Heart left ventricle (tissue), 16 donors: ENCODE measurements at places on chromosomes 5 and 9.
A peak's percentile ranks its signal among the peaks of the same experiment; 100 is the strongest.

- no peak for DNase-seq
- H3K27ac ChIP-seq, result peak overlapping the region; percentile 43
- H3K27me3 ChIP-seq, result no peaks in the 10 kb centered on the region
- no peaks in the 10 kb centered on the region for H3K36me3 ChIP-seq
These were observed 1.4 kb downstream of the IL11RA start for GRCh38 chr9:34653151-34654072.

DNA sequence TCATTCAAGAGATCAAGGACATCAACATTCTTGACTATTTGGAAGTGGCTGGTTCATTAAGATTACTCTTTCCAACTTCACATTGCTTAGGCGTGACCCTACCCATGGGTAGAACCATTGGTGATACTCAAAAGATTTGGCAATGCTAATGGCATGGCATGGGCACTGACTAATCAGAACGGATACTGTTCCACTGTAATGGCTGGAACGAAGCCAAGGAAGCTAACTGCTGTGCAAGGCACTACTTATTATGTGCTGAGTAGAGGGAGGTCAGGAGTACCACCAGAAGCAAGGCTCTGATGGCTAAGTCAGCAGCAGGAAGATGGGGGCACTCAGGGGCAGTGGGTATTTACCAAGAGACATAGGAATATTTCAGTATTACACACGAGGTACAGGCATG, 31.9 kb downstream of the GNA14 start:
- no peaks in the 10 kb centered on the region for H3K27me3 ChIP-seq
- H3K27ac ChIP-seq, result no peak overlapping the region
- DNase-seq, result no peak
- H3K36me3 ChIP-seq, result no peaks in the 10 kb centered on the region
- no peak overlapping the region for H3K4me3 ChIP-seq

GRCh38 chr9:1473956-1474634, 423.9 kb downstream of the DMRT2 start:
- H3K4me3 ChIP-seq, result no peak overlapping the region
- H3K27me3 ChIP-seq, result no peaks in the 10 kb centered on the region
- no peaks in the 10 kb centered on the region for H3K4me1 ChIP-seq

DNA sequence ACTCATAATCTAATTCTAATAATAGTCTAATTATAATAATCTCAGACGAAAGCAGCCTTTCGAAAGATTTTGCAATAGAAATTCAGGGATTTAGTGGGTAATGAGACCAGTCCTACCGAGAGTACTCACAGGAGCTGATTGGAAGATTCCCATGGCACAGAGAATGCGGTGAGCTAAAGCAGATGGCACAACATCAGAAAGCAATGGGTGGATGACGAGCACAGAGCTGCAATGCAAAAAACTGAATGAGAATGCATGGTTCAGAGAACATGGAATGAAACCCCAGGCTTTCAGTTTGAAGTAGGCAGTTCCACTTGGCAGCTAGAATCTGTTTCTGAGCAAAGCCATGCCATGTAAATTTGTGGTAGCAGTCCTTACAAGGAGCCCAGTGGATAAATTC, 78.2 kb upstream of the SPINK5 start:
- H3K27ac ChIP-seq, result no peak overlapping the region
- H3K27me3 ChIP-seq, result no peaks in the 10 kb centered on the region
- no peak overlapping the region for H3K4me3 ChIP-seq
- H3K4me1 ChIP-seq, result no peaks in the 10 kb centered on the region

DNA sequence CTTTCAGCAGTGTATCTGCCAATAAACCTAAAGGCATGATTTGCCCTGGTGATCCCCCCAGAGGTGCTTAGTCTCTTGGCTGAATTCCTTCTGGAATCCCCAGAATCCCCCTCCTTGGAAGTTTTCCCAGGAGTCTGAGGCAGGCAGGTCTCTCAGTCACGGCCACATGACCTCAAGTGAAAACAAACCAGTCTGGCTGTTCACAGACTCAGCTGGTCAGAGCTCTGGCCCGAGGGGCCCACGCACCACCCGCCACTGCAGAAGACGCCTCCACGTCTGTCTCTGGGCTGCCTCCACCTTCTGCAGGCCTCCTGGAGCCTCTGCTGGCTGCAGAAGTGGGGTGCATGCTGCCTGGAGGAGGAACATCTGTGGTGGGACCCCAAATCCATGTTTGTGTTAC, 52.5 kb downstream of the HRH2 start:
- H3K27me3 ChIP-seq, result no peaks in the 10 kb centered on the region
- DNase-seq, result no peak
- peak overlapping the region; percentile 37 for H3K27ac ChIP-seq
- H3K4me3 ChIP-seq, result no peak overlapping the region
- H3K36me3 ChIP-seq, result no peaks in the 10 kb centered on the region

- H3K36me3 ChIP-seq, result no peaks in the 10 kb centered on the region
- H3K4me3 ChIP-seq, result no peak overlapping the region
- peaks cover 25% of the 10 kb centered on the region for H3K4me1 ChIP-seq
- H3K27ac ChIP-seq, result no peak overlapping the region
- no peak for DNase-seq
These were observed 124.4 kb upstream of the C6 start for GRCh38 chr5:41337724-41338123.

DNA sequence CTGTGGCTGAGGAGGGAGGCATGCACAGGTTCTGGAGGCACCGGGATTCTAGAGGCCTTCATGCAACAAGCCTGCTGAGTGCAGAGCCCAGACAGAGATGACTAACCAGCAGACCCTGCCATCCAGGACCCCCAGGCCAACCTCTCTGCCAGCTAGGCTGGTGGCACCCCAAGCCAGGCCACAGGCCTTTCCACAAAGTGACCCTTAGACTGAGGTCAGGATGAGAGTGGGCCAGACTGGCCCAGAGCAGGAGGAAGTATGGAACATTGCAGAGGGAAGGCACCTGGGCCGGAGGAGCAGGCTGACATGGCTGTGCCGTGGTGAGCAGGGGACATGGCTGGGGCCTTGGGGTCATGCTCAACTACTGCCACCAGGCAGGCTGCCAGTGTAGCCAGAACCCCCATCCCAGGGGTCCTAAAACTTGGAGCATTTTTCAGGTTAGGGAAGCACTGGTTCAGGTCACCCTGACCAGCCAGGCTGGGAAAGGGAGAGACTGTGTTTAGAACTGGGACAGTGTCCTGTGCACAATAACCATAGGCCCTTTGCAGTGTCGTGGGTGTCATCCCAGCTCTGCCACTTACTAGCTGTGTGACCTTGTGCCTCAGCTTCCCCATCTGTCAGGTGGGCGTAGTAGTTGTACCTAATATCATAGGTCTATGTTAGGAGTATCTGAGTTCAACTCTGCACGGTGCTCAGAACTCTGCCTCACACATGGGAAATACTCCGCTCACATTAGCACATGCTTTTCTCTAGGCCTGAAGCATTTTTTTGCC, 17.3 kb downstream of the TCF7 start:
- no peaks in the 10 kb centered on the region for H3K27me3 ChIP-seq
- no peak overlapping the region for H3K4me3 ChIP-seq
- H3K27ac ChIP-seq, result no peak overlapping the region
- H3K36me3 ChIP-seq, result peaks cover 38% of the 10 kb centered on the region
- peaks cover 15% of the 10 kb centered on the region for H3K4me1 ChIP-seq
- no peak for DNase-seq

GRCh38 chr9:94031380-94031779, 52.9 kb upstream of the PTPDC1 start:
- no peaks in the 10 kb centered on the region for H3K36me3 ChIP-seq
- H3K4me3 ChIP-seq, result peak overlapping the region; percentile 96
- H3K4me1 ChIP-seq, result peaks cover 4% of the 10 kb centered on the region
- H3K27me3 ChIP-seq, result no peaks in the 10 kb centered on the region

- no peak overlapping the region for H3K27ac ChIP-seq
- H3K27me3 ChIP-seq, result no peaks in the 10 kb centered on the region
These were observed 43.3 kb upstream of the NDFIP1 start for GRCh38 chr5:142065273-142065672.

- no peak overlapping the region for H3K4me3 ChIP-seq
- H3K4me1 ChIP-seq, result no peaks in the 10 kb centered on the region
- H3K27me3 ChIP-seq, result no peaks in the 10 kb centered on the region
- no peaks in the 10 kb centered on the region for H3K36me3 ChIP-seq
- no peak for DNase-seq
These were observed 1208.2 kb upstream of the C9orf72 start for GRCh38 chr9:28781481-28781880.

DNA sequence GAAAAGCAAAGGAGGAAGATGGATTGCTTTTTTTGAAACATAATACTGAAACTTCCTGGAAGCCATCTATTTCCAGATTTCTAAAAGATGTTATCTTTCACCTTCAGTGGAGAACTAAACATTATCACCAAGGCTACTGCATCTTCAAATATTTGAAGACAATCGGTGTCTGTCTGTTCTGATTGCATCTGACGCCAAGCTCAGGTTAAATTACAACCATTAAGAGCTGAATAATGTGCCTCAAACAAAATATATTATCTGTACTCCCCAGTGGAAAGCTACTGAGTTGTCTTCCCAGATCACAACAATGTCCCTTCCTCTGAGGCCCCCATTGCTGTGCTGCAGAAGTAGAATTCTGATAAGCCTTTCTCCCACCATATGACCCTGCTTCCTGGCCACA, 342.3 kb downstream of the PLK2 start:
- no peak for DNase-seq
- H3K27ac ChIP-seq, result no peak overlapping the region
- H3K27me3 ChIP-seq, result no peaks in the 10 kb centered on the region

- no peak overlapping the region for H3K27ac ChIP-seq
- H3K27me3 ChIP-seq, result no peaks in the 10 kb centered on the region
- H3K4me3 ChIP-seq, result no peak overlapping the region
- DNase-seq, result no peak
- no peaks in the 10 kb centered on the region for H3K36me3 ChIP-seq
- H3K4me1 ChIP-seq, result no peaks in the 10 kb centered on the region
These were observed 43.8 kb downstream of the FAT2 start for GRCh38 chr5:151547364-151547763.

DNA sequence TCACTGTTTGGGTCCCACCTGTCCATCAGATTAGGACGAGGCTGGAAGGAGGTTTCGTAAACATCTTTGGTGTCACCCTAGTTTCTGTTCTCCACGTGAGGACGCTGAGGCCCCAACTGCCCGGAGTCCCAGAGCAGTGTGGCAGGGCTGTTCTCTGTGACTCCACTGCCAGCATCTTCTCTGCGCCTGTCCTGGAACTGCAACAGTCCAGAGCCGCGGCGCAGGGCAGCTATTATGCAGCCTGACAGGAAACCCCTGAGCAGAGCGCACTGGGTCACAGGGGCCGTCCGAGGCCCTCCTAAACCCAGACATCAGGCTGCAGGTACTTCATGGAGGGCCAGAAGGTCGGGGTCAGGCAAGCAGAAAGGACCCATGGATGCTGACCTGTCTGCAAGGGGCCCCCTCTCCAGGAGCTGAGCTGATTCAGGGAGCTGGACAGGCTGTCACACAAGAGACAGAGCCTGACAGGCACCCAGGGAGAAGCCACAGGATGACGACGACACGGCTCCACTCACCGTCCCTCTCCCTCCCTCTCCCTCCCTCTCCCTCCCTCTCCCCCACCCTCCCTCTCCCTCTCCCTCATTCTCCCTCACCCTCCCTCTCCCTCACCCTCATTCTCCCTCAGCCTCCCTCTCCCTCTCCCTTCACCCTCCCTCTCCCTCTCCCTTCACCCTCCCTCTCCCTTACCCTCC, 31.7 kb downstream of the DBH start:
- no peaks in the 10 kb centered on the region for H3K4me1 ChIP-seq
- no peaks in the 10 kb centered on the region for H3K27me3 ChIP-seq
- H3K36me3 ChIP-seq, result no peaks in the 10 kb centered on the region
- no peak overlapping the region for H3K4me3 ChIP-seq
- no peak for DNase-seq
- no peak overlapping the region for H3K27ac ChIP-seq

DNA sequence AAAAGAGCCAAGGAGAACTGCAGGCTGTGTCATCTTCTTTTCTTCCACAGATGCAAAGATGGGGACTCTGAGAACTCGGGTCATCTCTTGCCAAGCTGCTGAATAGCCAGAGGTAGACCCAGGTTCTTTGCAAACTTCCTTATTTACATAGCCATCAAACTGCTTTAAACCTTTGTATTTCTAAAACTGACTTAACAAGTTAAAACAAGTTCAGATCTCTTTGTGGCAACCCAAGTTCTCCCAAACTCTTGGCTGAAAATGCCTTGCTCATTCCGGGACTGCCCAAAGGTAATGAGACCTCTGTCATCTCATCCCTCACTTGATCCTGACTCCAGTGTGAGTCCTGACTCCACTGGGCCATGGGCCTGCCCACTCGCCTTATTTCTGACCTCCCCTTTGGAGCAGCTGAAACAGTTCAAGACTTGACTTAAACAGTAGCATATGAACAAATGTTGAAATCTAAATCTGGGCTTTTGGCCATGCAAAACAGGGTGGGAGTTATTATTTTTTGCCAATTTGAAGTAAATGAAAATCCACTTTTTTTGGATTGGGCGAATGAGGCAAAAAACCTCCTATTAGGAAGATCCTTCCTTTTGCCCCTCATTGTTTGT, 50.6 kb downstream of the FBXL7 start:
- H3K27ac ChIP-seq, result no peak overlapping the region
- no peaks in the 10 kb centered on the region for H3K27me3 ChIP-seq
- peaks cover 22% of the 10 kb centered on the region for H3K4me1 ChIP-seq
- no peak overlapping the region for H3K4me3 ChIP-seq

- H3K27ac ChIP-seq, result no peak overlapping the region
- no peak for DNase-seq
- no peaks in the 10 kb centered on the region for H3K4me1 ChIP-seq
- no peak overlapping the region for H3K4me3 ChIP-seq
- H3K27me3 ChIP-seq, result no peaks in the 10 kb centered on the region
- no peaks in the 10 kb centered on the region for H3K36me3 ChIP-seq
These were observed 113.4 kb downstream of the ST8SIA4 start for GRCh38 chr5:100789694-100790093.

DNA sequence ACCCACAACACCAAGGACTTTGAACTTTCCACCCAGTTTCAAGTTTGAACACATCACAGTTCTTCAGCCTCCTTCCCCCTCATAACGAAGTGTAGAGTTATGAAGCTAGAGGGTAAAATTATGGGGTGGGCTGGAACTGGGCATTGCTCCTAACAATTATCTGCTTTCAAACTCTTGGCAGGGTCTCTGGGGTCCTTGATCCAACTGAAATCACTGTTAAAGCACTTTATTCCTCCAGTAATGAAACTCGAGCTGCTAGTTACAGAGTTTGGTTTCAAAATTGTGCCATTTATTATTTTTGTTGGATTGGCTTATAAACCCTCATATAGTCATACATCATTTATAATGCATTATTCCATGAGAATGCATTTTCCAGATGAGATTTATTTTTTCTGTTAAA, 158.5 kb downstream of the RGS3 start:
- peak overlapping the region; percentile 85 for H3K27ac ChIP-seq
- no peaks in the 10 kb centered on the region for H3K27me3 ChIP-seq
- no peak overlapping the region for H3K4me3 ChIP-seq
- H3K36me3 ChIP-seq, result no peaks in the 10 kb centered on the region
- peaks cover 61% of the 10 kb centered on the region for H3K4me1 ChIP-seq

DNA sequence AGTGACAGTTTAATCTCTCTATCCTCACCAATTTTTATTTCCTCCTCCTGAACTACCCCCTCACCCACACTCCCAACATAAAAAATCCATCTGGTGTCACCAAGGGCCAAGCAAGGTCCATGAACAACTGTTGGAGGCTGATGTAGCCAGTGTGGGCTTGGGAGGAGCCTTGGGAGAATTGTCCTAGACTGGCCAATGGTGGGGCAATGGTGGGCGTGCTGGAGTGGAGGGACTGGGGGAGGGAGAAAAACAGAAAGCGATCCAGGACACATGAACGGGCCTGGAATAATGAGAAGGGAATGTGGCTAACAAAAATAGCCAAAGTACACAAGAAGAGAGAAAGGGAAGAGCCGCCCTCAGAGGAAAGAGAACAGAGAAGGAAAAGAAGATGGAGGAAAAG, 272.6 kb downstream of the ENC1 start:
- peak; percentile 59 for DNase-seq
- H3K27ac ChIP-seq, result peak overlapping the region; percentile 13
- no peaks in the 10 kb centered on the region for H3K27me3 ChIP-seq
- no peaks in the 10 kb centered on the region for H3K36me3 ChIP-seq
